ENCODE measurements at places on chromosomes 2 and 18. TPM values are rescaled to one million over a fixed set of nuclear protein-coding genes. Genes with fewer than 3 reads are reported as not detected.

The SPP2 gene
- not detected for total RNA-seq

The SPC25 gene
- not detected for total RNA-seq

The ITSN2 gene
- total RNA-seq, result 58.1 TPM

The EFEMP1 gene
- total RNA-seq, result 113 TPM

DNA sequence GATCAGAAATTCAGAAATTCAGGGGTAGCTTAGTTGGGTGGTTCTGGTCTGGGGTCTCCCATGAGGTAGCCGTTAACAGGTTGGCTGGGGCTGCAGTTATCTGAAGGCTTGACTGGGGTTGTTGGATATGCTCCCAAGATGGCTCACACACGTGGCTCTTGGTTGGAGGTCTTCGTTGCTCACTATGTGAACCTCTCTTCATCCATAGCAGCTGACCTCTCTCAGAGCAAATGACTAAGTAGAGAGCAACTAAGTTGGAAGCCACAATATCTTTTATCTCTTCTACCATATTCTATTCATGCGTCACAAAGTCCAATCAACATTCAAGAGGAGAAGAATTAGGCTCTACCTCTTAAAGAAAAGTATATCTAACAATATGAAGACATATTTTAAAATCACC is 38.7 kb upstream of the SERTAD2 start:
- no peak for DNase-seq

DNA sequence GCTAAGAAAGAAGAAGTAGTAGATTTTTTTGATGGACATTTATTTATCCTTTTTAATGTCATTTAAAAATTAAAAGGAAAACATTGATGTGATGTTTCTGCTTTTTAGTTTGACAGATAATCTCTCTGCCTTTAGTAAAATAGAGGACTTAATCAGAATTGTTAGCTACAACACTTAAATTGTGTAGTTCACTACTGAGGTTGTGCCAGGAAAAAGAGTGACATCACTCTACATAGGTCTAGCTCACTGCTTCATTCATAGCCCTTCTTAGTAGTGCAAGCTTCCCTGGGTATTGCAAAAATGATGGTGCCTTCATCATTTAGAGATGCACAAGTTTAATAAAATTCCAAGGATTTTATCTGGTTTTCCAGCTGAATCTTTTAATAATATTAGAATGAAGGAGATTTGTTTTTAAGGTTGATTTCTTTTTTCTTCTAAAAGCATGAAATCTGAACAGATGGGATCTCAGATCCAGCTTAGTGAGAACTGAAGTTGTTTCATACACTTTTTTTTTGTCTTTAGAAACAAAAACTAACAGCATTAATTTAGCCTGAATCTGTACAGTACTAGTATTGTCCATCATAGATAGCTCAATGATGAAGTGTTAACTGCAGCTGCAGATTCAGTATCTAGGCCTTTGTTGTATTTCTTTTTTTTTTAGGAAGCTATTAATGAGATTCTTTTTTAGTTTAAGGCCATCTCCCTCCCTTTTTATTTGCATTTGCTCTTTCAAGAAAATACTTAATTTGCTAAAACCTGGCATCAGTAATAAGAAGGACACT is 20.6 kb upstream of the TMEFF2 start:
- DNase-seq, result no peak

Data from lower leg skin (tissue), 4 donors.